Transverse colon (tissue), 4 donors: ENCODE measurements at places on chromosomes 11 and 22. TPM values are rescaled to one million over a fixed set of nuclear protein-coding genes. Genes with fewer than 3 reads are reported as not detected.

- H3K4me1 ChIP-seq, result no peaks in the 10 kb centered on the region
- H3K4me3 ChIP-seq, result no peak overlapping the region
- no peaks in the 10 kb centered on the region for H3K27me3 ChIP-seq
- no peak for DNase-seq
- H3K36me3 ChIP-seq, result no peaks in the 10 kb centered on the region
These were observed 35.5 kb downstream of the MSANTD4 start for GRCh38 chr11:105986554-105986953.

- H3K27me3 ChIP-seq, result no peaks in the 10 kb centered on the region
- no peak overlapping the region for H3K4me3 ChIP-seq
- no peak overlapping the region for H3K27ac ChIP-seq
- peaks cover 50% of the 10 kb centered on the region for H3K4me1 ChIP-seq
- no peak for DNase-seq
- no peaks in the 10 kb centered on the region for H3K36me3 ChIP-seq
These were observed 2.3 kb downstream of the TUBGCP6 start for GRCh38 chr22:50242406-50242949.

The SEPTIN5 gene
- 3.6 TPM for total RNA-seq

DNA sequence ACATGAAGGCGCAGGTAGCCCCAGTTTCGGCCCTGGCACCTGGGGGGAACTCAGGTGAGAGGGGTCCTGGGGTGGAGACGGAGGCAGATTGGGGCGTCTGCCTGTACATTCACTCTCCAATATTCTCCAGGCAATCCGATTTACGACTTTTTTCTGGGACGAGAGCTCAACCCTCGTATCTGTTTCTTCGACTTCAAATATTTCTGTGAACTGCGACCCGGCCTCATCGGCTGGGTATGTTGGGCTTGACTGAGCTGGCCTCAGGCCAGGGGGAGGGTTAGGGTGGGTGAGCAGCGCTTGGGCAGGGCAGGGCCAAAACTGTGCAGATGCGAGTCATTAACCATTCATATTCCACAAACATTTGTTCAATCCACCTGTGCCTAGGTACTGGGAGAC is 1.7 kb downstream of the TM7SF2 start:
- no peaks in the 10 kb centered on the region for H3K27me3 ChIP-seq
- peak overlapping the region; percentile 48 for H3K4me3 ChIP-seq
- peaks cover 20% of the 10 kb centered on the region for H3K4me1 ChIP-seq

- no peak for DNase-seq
- no peaks in the 10 kb centered on the region for H3K4me1 ChIP-seq
- H3K27me3 ChIP-seq, result no peaks in the 10 kb centered on the region
- H3K4me3 ChIP-seq, result no peak overlapping the region
These were observed 43.8 kb downstream of the SNX19 start for GRCh38 chr11:130872513-130872912.

The SLC5A1 gene
- total RNA-seq, result 32.1 TPM

- H3K4me3 ChIP-seq, result no peak overlapping the region
- no peaks in the 10 kb centered on the region for H3K27me3 ChIP-seq
- no peak for DNase-seq
- no peak overlapping the region for H3K27ac ChIP-seq
- peaks cover 6% of the 10 kb centered on the region for H3K4me1 ChIP-seq
These were observed 48.1 kb upstream of the CWF19L2 start for GRCh38 chr11:107505647-107506225.

- no peaks in the 10 kb centered on the region for H3K4me1 ChIP-seq
- no peaks in the 10 kb centered on the region for H3K36me3 ChIP-seq
- H3K27ac ChIP-seq, result no peak overlapping the region
These were observed 21.1 kb downstream of the RFPL3 start for GRCh38 chr22:32378707-32379272.

DNA sequence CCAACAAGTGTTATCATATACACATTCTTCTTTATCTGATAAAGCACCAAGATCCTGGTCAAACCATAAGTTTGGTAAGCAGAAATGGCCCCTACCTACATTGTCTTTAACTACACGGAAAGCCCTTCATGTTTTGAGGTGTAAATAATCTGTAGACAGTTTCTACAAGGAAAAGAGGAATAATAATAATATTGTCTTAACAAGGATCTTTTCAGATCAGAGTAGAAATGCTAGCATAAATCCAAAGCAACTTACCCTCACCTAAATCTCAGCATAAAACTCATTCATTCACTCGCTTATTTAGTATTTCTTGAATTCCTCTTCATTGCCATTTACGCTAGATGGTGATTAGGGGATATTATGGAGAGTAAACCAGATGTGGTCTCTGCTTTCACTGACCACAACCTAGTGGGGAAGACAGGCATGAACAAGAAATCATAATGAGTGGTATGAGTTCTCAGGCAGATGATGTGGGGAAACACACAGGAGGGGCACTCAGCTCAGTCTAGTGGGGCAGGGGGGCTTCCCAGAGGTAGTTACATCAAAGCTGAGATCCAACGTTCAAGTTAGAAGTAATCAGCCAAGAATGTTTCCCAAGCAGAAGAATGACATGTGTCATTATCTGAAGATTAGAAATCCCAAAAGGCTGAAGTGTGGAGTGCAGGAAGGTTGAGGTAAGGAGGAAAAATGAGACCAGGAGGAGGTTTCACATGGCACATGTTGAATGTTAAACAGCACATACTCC is 65.4 kb upstream of the ZC3H12C start:
- no peaks in the 10 kb centered on the region for H3K27me3 ChIP-seq
- no peaks in the 10 kb centered on the region for H3K4me1 ChIP-seq
- no peak overlapping the region for H3K4me3 ChIP-seq
- no peak for DNase-seq
- no peak overlapping the region for H3K27ac ChIP-seq
- H3K36me3 ChIP-seq, result no peaks in the 10 kb centered on the region

- no peaks in the 10 kb centered on the region for H3K36me3 ChIP-seq
- no peaks in the 10 kb centered on the region for H3K4me1 ChIP-seq
- no peak for DNase-seq
- H3K27me3 ChIP-seq, result no peaks in the 10 kb centered on the region
- H3K27ac ChIP-seq, result no peak overlapping the region
These were observed 424.7 kb upstream of the KIRREL3 start for GRCh38 chr11:127425281-127425680.

GRCh38 chr22:36850682-36851081 is 10.1 kb upstream of the NCF4 start:
- no peaks in the 10 kb centered on the region for H3K4me1 ChIP-seq
- peaks cover 22% of the 10 kb centered on the region for H3K27me3 ChIP-seq
- no peak overlapping the region for H3K4me3 ChIP-seq
- no peak for DNase-seq
- H3K36me3 ChIP-seq, result no peaks in the 10 kb centered on the region
- no peak overlapping the region for H3K27ac ChIP-seq

GRCh38 chr11:34343153-34343552 is 14.7 kb downstream of the ABTB2 start:
- H3K36me3 ChIP-seq, result no peaks in the 10 kb centered on the region
- DNase-seq, result no peak
- no peak overlapping the region for H3K4me3 ChIP-seq

DNA sequence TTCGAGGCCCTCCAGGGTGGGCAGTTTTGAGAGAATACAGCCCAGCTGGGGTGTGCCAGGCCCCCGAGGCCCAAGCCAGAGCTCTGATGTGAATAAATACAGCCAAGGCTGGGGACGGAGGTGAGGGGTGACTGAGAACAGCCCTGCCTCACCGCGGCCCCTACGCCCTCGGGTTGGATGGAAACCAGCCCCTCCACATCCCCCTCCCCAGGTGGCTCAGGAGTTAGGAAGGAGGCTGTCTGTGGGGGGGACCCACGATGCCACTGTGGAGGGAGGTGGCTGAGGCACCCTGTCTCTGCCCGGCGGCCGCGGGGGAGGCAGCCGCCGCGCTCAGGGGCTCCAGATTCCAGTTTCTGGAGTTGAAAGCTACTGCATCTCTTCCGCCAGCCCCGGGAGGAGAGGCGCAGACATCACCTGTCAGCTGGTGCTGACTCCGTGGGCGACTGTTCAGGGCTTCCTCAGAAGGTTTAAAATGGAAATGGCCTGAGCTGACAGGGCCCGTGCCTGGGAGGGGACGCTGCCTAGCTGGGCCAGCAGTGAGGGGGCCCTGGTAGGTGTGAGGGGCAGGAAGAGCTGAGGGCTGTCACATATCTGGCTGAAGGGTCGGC is 1.4 kb downstream of the FLRT1 start:
- DNase-seq, result no peak
- H3K27me3 ChIP-seq, result peaks cover 50% of the 10 kb centered on the region
- peak overlapping the region; percentile 72 for H3K27ac ChIP-seq
- H3K4me1 ChIP-seq, result peaks cover 21% of the 10 kb centered on the region

The KCNE3 gene
- 4.3 TPM for total RNA-seq

GRCh38 chr11:71298016-71298550 is 45.7 kb upstream of the SHANK2 start:
- H3K27me3 ChIP-seq, result no peaks in the 10 kb centered on the region
- no peaks in the 10 kb centered on the region for H3K36me3 ChIP-seq
- no peak overlapping the region for H3K4me3 ChIP-seq
- H3K4me1 ChIP-seq, result no peaks in the 10 kb centered on the region
- DNase-seq, result no peak
- no peak overlapping the region for H3K27ac ChIP-seq
